ENCODE measurements at places on chromosomes 13 and 19.

GRCh38 chr19:23285948-23286347 lies 35.8 kb upstream of the ZNF724 start:
- DNase-seq: no peak

DNA sequence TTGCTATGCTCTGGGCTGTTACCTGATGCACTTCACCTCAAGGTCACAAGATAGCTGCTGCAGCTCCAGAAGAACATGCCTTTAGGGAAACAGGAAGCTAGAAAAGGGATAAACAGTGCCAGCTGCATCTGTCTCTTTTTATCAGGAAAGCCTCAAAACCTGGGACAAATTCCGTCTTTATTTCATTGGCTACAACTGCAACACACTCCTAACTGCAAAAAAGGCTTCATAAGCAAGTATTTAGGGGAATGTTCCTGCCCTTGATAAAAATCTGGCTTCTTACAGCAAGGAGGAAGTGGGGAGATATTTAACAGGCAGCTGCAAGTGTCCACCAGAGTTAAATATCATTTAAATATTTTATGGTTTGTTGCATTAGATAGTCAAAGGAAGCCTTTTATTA lies 34.2 kb upstream of the SERTM1 start:
- no peak for DNase-seq

- no peak for DNase-seq
Observed at GRCh38 chr19:44598880-44599279, 14.5 kb upstream of the IGSF23 start.

- no peak for DNase-seq
Observed at GRCh38 chr19:11495885-11496284, 9.8 kb downstream of the ZNF653 start.

- DNase-seq: no peak
Observed at GRCh38 chr13:95137096-95137495, 164.2 kb downstream of the ABCC4 start.

DNA sequence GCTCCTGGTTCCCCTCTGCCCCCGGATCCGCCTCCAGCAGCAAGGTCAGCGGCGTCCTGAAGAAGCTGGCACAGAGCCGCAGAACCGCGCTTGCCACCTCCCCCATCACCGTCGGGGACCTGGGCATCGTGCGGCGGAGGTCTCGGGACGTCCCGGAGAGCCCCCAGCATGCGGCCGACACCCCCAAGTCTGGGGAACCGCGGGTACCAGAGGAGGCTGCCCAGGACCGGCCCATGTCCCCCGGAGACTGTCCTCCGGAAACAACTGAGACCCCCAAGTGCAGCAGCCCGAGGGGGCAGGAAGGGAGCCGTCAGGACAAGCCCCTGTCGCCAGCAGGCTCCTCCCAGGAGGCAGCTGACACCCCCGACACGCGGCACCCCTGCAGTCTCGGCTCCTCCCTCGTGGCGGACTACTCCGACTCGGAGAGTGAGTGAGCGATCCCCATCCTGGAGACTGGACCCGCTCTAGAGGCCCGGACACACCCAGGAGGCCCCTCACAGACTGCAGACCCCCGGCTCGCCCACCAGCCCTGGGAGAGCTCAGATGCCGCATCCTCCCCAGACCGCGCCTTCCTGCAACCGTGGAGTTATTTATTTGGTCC lies 1.6 kb upstream of the MRI1 start:
- no peak for DNase-seq

DNA sequence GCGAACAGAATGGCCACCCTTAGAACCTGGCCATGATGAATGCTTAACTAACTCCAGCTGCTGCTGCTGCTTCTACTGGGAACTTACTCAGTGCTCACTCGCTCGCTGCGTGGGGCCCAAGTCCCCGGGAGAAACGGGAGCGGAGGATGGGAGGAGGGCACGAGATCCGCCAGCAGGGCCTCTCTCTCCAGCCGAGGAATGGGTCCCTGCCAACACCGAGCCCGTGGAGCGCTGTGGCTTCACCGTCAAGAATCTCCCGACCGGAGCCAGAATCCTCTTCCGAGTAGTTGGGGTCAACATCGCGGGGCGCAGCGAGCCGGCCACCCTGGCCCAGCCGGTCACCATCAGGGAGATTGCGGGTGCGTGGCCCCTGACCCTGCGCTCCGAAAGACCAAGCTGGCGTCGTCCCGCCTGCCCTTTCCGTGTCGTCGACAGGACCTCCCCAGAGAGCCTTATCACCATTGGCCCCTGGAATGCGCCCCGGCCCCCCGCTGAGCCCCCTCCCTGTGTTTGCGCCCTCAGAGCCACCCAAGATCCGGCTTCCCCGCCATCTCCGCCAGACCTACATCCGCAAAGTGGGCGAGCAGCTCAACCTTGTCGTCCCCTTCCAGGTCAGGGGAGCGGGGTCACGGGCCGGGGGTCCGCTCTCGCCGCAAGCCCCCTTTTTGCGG lies 17.8 kb upstream of the EMC10 start:
- no peak for DNase-seq

DNA sequence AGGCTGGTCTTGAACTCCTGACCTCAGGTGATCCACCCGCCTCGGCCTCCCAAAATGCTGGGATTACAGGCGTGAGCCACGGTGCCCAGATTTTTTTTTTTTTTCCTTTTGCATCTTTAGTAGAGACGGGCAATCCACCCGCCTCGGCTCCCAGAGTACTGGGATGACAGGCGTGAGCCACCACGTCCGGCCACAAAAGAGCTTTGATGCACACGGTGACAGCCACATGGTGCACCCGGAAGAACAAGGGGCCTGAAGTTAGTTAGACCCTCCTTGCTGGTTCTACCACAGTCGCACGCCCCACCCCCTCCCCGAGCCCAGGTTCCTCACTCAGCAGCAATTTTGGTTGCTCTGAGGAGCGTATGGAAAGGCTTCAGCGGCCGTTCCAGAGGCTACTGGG lies 54.2 kb upstream of the USE1 start:
- no peak for DNase-seq

DNA sequence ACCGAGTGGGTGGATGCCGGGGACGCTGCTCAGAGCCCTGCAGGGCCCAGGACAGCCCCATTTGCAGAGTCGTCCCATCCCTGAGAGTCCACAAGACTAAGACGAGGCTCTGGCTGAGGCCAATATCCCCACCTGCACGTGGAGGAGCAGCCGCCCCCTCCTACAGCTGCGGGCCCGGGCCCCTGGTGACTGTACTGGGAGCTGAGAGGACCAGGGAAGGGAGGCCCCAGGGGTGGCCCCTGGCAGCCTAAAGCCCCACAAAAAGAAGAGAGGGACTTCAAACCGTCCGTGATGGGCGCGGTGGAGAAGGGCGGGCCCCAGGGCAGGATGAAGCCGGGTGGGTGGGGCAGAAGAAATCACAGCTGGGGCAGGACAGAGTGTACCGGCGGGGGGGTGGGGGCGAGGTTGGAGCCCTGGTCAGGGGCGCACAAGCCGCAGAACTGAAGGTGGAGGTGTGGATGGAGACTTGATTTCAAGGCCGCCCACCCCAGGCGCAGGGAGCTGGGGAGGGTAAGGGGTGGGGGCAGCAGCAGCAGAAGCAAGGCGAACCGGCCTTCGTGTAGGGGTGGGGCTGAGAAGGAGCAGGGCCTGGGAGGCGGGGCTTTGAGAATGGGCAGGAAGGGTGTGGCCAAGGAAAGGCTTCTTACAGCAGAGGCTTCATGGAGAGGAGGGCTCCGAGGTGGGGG lies 12.9 kb downstream of the CFD start:
- peak; percentile 27 for DNase-seq

DNA sequence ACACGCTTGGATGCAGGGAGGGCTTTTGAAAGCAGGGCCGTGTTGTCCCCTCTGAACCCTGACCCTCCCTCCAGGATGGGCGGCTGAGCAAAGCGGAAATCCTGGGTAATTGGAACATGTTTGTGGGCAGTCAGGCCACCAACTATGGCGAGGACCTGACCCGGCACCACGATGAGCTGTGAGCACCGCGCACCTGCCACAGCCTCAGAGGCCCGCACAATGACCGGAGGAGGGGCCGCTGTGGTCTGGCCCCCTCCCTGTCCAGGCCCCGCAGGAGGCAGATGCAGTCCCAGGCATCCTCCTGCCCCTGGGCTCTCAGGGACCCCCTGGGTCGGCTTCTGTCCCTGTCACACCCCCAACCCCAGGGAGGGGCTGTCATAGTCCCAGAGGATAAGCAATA lies 15.2 kb downstream of the RCN3 start:
- no peak for DNase-seq

All from activated naive CD4-positive, alpha-beta T cell (primary cell).